ENCODE measurements at places on chromosomes 7 and 10.
A peak's percentile ranks its signal among the peaks of the same experiment; 100 is the strongest.

DNA sequence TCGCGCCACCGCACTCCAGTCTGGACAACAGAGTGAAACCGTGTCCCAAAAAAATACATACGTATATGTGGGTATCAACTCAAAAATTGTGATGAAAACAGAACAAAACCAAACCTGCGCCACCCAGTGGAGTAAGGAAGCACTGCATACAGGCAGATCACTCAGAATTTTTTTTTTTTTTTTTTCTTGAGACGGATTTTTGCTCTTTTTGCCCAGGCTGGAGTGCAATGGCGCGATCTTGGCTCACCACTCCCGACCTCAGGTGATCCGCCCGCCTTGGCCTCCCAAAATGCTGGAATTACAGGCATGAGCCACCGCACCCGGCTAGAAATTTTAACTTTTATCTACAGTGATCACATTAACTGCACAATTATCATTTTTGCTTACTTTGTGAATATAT is 9.1 kb upstream of the TMEM236 start:
- peak; percentile 80 for DNase-seq

- DNase-seq: no peak
Observed at GRCh38 chr7:96685755-96686154, 23.9 kb downstream of the SEM1 start.

GRCh38 chr7:16417906-16418305 is 3.4 kb downstream of the CRPPA start:
- DNase-seq: no peak

- DNase-seq: no peak
Observed at GRCh38 chr7:114943530-114943929, 21.6 kb downstream of the MDFIC start.

GRCh38 chr7:149884541-149884940 is 10.8 kb downstream of the ATP6V0E2 start:
- no peak for DNase-seq

DNA sequence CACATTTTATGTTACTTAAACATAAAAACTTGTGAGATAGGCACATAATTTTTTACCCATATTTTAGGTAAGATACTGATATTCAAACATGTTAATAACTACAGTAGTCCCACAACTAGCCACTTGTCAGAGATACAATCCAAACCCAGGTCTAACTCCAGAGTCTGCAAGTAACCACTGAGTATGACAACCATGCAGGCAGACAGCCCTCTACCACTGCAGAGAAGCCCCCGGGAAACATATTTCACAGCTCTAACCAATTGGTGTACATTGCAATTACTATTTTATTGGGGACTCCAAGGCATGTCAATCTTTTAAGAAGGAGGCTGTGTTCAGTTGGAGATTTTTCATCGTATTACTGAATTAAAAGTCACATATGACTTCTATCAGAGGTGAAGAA is 107.2 kb upstream of the FAM133B start:
- DNase-seq: no peak

DNA sequence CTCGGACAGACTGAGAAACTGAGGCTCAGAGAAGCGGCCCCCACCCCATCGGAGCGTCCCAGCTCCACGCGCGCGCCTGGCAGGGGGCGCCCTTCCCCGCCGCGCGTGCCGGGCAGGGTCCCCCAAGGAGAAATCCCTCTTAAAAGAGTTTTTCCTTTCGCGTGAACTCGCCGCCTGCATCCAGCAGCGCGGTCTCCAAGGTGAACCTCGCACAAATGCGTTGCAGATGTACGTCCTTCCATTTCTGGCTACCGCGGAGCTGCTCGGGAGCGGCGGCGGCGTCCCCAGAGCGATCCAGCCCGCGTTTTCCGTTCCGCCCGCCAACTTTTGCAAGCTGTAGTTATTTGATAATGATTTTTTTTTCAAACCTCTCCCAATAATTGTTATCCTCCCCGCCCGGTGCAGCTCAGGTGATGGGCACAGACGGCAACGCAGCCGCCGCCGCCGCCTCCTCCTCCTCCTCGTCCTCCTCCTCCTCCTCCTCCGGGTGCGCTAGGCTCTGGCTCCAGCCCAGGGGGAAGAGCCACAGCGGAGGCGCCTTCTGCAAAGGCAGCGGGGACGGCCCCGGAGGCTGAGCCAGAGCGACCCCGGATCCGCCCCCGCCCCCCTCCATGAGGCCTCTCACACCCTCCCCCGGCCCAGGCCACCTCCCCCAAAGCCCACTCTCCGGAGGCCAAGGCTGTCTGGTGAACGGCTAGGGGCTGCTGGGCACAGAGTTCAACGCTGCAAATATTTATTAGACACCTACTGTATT is 74.0 kb upstream of the CUX1 start:
- DNase-seq: peak; percentile 92

GRCh38 chr10:58412502-58412961 is 27.3 kb downstream of the TFAM start:
- DNase-seq: no peak

- DNase-seq: no peak
Observed at GRCh38 chr10:86941991-86942421, 15.4 kb downstream of the MMRN2 start.

DNA sequence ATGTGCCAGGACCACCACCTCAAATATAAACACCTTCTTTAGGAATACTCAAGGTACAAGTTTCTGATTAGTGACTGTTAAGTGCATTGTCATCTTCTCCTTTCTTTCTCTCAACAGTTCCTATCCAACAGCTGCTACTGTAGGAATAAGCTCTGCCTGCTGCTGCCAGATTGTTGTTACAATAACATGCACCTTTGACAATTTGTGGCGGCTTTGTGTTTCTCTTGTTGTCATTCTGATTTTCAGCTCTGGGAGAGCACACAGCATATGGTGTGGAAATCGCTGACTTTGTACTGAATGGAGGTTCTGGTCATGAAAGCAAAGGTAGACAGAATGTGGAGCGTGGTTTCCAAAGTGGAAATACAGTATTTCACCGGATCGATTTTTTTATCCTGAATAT is 182.8 kb downstream of the SEC23IP start:
- DNase-seq: no peak

DNA sequence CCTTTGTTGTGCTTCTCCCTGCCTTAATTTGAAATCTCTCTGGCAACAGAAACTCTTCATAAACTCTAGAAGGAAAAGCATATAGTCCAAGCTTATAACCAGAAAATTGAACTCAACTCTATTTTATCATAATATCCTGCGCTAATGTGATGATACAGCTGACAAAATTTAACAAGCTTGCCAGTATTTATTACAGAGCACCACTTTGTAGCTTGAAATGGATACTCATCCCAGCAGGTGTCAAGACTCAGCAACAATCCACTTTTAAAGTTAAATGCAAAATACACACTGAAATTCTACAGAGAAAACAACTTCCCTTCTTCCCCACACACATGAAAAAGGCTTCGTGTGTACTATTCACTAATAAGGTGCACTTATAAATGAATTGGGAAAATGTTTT is 228.9 kb downstream of the AGMO start:
- no peak for DNase-seq

DNA sequence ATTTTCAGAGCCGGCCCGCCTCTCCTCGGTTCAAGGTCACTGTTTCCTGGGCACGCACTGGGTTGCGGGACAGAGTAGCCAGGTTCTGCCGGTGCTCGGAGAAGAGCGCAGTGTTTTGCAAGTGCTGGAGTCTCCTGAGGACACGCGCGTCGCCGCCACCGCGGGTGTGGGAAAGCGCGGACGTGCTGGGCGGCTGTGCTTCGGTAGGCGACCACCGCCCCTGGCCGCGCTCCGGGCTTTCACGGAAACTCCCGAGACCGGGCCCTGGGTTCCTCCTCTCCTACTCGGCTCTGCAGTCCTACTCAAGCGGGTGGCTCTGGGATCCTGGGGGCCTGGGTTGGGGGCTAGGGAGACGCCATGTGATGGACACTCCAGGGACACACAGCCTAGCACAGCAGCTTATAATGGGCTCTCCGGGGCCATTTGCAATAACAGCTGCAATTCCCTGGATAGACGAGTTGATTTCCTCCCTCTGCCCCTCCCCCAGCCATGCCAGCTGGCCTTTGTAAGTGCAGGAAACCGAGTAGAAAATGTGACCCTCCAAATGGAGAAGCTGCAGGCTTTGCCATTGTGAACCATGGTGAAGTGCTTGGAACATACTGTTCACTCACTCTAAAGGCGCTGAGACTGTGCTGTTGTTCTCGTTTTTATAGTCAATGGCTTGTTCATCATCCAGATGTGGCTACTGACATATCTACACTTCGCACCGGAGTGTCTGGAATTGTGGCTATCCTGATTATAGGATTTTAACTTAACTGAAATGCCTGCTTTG is 2.1 kb downstream of the FRAT1 start:
- peak; percentile 73 for DNase-seq

GRCh38 chr7:151173386-151174245 is 6.1 kb upstream of the GBX1 start:
- DNase-seq: no peak

- no peak for DNase-seq
Observed at GRCh38 chr10:115049318-115049717, 43.8 kb upstream of the ATRNL1 start.

- peak; percentile 64 for DNase-seq
Observed at GRCh38 chr7:29408841-29409243, 154.8 kb upstream of the PRR15 start.

DNA sequence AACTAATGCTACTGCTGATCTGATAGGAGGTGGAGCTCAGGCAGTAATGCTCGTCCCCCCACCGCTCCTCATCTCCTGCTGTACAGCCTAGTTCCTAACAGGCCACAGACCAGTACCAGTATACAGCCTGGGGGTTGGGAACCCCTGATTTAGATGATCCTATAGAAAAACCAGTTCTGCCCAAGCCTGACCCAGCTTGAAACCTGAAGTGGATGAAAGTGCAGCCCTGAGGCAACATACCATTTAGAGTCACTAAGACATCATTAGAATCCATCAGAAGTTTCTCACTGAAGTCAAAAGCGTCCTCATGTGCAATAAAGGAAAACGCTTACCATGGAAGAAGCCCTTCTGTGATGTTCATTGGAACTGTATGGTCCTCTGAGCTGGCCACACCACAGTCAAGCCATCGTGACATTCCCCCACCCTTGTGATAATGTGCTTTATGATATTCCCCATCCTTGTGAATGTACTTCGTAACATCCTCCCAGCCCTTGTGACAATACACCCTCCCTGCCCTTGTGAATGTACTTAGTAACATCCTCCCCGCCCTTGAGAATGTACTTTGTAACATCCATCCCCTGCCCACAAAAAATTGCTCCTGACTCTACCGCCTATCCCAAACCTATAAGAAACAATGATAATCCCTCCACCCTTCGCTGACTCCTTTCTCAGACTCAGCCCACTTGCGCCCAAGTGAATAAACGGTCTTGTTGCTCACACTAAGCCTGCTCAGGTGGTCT is 65.9 kb upstream of the HECTD2 start:
- DNase-seq: no peak

DNA sequence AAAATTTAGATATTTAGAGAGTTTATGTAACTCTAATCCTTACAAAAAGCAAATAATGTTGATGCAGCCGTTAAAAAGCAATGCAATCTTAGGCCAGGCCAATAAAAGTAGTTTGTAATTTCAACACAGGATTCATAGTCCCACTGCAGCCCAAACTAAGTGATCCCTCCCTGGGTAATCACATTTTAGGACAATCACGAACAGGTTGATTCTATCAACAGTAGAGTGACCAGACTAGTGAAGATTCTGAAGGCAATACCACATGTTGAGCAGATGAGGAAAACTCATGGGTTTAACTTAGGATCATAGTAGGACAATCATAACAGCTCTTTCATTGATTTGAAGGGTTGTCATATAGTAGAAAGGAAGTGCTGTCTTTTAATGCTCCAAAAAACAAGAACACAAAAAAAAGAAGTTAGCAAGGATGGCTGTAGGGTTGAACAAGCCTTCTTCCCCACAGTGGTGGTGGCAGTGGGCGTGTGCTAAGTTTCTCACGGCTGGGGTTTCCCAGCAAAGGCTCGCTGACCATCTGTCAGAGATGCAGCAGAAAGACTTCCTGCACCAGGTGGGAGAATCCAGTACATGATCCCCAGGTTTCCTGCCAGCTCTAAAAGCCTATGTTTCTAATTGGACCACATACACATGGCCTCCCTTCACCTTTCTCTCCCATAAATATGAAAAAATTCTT is 212.2 kb downstream of the CHRM2 start:
- DNase-seq: no peak

- peak; percentile 65 for DNase-seq
Observed at GRCh38 chr10:104127411-104127810, 5.4 kb downstream of the SFR1 start.

DNA sequence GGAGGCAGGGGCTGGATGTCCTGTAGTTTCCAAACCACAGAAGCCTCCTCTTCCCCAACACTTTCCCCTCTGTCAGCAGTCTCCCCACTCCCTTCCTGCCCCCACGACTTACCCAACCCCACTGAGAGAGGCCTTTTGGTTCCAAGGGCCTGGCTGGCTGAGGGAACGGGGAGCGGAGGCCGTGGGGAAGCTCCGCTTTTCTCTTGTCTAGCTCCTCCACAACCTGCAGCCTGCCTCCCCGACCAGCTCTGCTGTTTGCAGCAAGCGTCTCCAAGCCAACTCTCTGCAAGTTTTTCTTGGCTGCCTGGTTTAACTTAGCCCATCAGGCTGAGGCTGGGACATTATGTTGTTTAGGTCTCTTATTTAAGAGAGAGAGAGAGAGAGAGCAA is 126.8 kb downstream of the NEURL1 start:
- no peak for DNase-seq

- peak; percentile 64 for DNase-seq
Observed at GRCh38 chr7:114924038-114924712, 2.3 kb downstream of the MDFIC start.

- DNase-seq: no peak
Observed at GRCh38 chr10:44024356-44025116, 360.4 kb downstream of the CXCL12 start.

GRCh38 chr10:78865931-78866717 is 202.6 kb upstream of the ZMIZ1 start:
- DNase-seq: no peak

DNA sequence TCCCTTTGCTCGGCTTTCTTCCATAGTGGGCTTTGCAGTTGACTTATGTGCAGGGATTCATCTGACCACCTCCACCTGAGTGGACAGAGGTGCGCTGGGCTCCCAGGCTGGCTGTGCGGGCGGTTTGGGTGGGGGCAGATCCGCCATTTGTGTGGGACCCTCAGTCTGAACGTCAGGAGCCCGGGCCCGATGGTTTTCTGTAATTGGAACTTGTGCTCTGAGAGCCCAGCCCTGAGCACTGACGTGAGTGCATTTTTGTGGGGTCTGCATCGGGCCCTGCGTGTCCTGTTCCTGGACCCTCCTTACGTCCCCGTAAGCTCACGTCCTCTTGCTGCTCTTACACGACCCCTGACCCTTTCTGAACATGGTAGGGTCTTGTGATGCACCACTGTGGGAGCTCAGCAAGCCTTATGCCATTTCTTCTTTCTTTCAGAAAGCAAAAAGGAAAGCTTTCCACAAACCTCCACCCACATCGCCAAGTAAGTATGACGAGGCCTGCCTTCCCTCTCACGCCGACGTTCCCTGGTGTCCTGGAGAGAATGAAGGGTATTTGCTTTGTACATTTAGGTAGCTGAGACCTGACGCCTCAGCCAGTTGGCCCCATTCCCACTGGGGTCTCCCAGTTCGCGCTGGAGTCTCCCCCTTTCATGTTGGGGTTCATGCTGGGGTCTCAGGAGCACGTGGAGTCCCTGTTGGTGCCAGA is 9.9 kb downstream of the IQCE start:
- no peak for DNase-seq

Measured in common myeloid progenitor, CD34-positive (primary cell).